DMS 273 treated with DMSO at 0.1 percent for 48 hours (cell line): ENCODE measurements at places on chromosomes 16 and 17.

- DNase-seq = no peak
Observed at GRCh38 chr17:9228408-9229159, 207.3 kb downstream of the NTN1 start.

GRCh38 chr17:42904110-42904469, 3.5 kb downstream of the G6PC1 start:
- DNase-seq = no peak

DNA sequence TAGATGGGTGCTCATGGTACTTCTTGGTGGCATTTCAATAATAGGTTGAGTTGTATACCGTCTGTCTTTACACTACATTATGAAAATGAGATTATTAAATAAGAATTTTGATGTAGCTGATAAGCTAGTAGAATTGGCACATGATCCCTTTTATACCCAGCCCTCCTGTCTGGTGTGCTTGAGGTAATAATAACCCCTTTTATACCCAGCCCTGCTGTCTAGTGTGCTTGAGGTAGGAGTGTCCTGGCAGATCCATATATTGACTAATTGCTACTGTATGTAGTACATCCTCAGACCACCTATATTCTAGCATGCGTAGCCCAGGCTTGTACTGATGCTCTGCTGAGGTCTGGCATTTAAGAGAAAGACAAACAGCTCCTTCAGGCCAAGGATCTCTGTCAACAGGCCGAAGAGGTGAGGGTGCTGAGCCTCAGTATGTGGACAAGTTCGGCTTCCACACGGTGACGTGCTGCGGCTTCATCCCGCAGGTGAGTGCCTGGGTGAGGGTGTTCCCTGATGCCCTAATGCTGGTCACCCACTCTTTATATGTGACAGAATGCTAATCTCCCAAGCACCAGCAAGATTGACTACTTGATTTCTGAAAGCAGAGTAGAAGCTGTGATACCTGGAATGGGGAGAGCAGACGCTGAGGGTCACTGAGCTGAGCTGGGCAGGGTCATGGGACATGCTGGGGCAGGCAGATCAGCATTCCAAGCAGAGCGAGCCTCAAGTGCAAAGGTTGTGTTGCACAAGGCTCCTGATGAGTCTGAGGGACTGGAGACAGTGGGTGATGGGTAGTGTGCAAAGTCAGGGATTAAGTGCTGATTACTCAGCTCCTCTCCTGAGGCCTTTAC, 5.7 kb downstream of the FN3K start:
- DNase-seq = no peak

DNA sequence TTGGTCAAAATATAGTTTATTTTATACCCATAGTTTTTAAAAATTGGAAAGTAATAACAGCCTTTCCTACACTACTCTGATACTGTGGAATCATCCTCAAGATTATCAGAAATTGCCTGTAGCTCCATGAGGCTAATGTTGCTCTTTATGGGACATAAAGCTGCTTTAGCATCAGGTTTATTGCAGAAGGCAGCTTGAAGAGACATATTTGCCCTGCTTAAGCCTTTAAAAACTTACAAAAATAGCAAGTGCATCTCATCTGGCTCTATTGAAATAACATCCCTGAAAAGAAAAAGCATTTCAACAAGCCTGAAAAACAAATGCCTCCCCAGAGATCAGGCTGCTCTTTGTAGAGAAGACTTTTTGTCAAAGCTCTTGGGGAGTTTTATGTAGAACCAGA, 142.9 kb upstream of the MON1B start:
- no peak for DNase-seq

- no peak for DNase-seq
Observed at GRCh38 chr17:63696381-63696961, 3.5 kb downstream of the LIMD2 start.

DNA sequence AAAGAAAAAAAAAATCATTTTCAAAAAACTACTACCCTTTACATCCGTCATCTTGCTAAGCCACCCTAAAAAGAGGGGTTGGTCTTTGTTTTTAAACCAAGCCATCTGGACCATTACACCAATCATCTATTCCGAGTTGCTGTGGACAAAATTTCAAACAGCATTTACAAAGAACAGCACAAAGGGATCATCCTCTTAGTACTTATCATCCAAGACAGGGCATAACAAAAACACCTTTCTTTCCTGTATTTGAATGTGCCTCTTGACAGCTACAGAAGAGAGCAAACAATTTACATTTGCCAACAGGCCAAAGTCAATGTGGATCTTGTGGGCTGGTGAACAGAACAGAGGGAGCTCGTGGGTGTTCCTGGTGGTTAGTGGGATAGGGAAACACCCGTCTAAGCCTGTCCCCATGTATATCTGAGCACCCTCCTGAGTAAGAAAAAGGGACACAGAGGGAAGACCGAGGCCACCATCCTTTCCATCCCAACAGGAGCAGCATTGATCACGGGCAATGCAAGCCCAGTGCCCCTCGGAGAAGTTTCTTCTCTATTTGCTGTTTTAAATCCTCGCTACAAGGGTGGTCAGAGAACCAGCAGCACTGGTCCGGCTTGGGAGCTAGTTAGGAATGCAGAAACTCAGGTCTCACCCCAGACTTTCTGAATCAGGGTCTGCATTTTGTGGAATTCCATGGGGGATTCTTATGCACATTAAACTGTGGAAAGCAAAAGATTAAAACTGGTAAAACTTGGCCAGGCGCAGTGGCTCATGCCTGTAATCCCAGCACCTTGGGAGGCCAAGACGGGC, 1.9 kb downstream of the SLC39A11 start:
- no peak for DNase-seq

DNA sequence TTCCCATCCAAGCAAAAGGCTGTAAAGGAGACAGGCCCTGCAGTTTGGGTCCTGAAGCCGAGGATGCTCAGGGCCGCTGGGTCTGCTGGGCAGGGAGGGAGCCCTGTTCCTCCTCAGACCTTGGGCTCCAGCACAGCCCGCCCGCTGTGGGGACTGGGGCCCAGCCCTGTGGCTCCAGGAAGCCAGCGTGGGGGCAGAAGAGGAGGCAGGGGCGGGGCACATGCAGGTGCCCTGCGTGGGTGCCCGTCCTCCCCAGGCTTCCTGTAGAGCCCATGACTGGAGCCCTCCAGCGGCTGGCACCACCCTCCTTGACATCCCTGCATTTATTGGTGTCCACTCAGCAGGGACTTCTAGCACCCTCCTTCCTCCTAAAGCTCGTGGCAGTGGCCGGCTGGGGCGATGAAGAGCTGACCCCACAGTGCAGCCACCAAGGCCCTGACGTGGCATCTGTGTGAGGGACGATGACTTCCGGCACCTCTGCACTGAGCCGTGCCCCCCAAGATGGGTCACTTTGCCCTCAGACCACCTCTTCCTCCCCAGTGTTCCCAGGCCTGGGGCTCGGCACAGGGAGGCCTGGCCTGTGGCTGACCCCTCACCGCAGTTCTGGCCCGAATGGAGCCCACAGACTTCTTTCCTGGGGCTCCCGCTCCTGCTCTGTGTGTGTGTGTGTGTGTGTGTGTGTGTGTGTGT, 9.9 kb downstream of the PRSS27 start:
- DNase-seq = no peak

DNA sequence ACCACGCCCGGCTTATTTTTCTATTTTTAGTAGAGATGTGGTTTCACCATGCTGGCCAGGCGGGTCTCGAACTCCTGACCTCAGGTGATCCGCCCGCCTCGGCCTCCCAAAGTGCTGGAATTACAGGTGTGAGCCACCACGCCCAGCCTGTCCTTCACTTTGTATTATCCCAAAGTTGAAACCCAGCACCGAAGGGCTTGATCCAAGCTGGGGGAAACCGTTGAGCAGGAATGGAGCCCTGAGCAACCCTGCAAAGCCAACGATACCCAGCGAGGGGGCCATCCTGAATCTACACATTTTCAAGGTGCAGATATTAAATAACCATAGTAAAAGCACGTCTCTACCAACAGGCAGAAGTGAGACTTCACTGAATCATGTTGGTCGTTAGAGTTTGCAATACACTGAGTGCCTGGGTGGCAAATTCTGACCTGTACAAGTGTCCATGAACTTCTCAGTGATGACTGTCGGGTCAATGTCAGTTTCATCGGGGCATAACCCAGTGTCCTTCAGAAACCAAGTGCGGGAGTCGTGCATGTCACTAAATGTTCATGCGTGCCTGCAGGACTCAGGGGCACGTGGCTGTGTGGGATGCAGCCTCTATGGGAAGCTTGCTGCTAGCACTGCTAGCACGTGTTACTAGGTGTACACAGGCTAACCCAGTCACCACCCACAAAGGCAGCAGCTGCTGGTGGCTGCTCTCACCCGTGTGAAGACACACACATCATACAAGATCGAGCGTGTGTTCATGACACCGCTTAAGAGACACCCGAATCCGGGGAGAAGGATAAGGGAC, 10.5 kb upstream of the RBFOX3 start:
- no peak for DNase-seq

- DNase-seq = no peak
Observed at GRCh38 chr16:70438585-70438968, 323 bp downstream of the ST3GAL2 start.

GRCh38 chr16:6573577-6573976, 759.1 kb upstream of the RBFOX1 start:
- DNase-seq = no peak

DNA sequence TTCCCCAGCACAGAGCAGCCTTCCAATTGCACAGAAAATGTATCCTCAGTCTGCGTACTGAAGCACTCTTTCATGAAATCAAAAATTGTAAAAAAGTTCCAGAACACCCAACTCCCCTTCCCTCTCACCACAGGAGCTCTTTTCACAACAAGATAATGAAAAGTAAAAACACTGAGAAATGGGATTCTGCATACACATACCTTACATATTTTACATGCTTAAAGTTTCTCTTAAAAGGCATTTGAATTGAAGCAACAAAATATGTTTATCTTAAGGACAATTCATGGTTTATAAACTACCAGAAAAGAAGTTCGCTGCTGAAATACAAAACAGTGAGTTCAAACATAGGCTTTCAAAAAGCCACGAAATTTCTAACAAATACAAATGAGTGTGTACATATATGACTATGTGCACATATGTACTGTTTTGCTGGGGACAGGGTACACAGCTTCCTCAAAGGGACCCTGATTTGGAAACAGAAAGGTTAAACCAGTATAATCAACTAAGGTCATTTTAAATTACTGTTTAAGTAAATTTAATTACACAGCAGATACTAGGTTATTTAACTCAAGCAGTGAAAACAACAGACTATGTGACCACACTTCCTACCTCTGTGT, 33.8 kb downstream of the COG1 start:
- DNase-seq = no peak

DNA sequence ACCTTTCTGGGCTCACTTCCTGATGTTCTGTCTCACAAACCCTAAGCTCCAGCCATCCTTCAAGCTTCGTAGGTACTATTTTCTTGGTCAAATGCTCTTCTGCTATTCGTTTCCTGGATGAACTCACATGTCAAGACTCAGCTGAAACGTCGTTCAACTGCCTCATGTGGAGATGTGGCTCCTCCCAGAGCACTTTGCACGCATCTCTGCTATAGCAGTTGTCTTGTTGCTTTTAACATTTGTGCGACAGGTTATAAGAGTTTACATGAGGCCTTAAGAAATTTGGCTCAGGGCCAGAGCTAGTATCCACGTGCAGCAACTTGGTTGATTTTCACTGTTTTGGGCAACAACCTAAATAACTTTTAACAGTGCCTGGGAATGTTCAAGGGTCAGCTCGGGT, 2.8 kb upstream of the KRT40 start:
- DNase-seq = no peak

DNA sequence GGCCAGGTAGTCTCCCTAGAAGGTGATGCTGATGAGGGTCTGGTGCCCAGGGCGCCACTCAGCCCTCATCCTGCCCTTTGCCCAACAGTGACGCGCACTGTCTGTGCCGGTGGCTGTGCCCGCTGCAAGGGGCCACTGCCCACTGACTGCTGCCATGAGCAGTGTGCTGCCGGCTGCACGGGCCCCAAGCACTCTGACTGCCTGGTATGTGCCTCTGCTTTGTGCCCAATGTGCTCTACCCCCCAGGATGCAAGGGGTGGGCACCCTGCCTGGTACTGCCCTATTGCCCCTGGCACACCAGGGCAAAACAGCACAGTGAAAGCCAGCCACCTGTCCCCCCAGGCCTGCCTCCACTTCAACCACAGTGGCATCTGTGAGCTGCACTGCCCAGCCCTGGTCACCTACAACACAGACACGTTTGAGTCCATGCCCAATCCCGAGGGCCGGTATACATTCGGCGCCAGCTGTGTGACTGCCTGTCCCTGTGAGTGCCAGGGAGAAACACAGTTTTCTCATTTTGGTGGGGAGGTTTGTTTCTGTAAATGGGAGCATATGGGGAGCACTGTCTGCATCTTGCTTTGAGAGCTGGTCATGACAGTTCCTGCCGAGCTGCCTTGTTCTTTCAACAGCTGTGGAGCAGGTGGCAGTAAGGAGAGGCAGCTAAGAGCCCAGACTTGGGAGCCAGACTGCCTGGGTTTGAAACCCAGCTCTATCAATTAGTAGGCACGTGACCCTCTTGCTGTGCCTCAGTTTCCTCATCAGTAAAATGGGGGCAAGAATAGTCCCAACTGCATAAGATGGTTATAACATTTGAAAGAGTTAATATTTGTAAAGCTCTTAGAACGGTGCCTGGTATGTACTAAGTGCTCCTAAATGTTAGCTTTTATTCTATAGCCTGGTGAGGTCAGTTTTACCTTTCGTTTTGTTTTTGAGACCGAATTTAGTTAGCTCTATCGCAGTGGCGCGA, 10.4 kb downstream of the ERBB2 start:
- no peak for DNase-seq

- DNase-seq = no peak
Observed at GRCh38 chr16:84916178-84916577, 95.2 kb downstream of the ZDHHC7 start.

- DNase-seq = no peak
Observed at GRCh38 chr16:5738586-5738985, 641.0 kb upstream of the EEF2KMT start.
